ENCODE measurements at places on chromosomes 3 and 15. TPM values are rescaled to one million over a fixed set of nuclear protein-coding genes. Genes with fewer than 3 reads are reported as not detected.
A peak's percentile ranks its signal among the peaks of the same experiment; 100 is the strongest.

- no peak for DNase-seq
These were observed 14.4 kb downstream of the EFCC1 start for GRCh38 chr3:129015388-129016105.

DNA sequence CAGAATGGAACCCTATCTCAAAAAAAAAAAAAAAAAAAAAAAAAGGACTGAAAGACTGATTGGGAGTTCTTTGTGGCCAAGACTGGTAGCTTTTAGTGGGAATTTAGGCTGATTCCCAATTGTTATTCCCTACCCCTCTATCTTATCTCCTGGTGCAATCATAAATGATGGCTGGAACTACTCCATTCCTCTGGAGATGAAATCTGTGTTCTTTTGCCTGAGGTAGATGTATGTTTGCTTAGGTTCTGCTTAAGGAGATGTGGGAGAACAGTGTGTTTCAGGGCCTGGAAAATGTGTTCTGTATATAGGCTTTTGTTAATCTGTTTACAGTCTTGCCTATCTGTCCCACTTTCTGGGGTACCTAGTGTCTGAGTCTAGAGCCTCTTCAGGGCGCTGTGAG is 19.5 kb downstream of the UBE2Q2 start:
- no peak for DNase-seq

DNA sequence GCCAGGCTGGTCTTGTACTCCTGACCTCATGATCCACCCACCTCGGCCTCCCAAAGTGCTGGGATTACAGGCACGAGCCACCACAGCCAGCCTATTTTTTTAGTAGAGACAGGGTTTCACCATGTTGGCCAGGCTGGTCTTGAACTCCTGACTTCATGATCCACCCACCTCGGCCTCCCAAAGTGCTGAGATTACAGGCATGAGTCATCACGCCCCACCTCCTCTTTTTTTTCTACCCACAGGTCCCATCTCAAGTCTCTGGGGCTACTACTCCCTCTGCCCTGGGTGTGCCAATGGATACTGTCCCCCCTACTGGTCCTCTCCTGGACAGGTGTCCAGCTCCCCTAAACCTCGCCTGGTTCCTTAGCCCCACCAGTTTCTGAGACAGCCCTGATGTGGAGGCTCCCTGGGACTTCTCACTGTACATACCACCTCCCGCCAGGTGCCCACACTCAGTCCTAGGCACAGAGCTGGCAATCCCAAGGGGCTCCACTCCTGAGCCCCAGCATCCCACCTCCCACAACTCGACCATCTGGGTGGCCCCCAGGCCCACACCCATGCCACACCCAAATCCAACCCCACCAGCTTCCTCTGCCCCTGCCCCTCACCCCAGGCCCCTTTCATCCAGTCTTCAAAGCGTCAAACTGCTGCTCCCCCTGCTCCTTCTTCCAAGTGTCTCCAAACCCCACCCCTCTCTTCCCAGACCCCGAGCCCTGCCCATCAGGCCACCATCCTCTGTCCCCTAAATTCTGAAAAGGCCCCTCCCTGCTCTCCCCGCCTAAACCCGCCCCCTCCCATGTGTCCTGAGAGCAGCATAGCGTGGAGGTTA is 13.1 kb upstream of the CYP11A1 start:
- no peak for DNase-seq

DNA sequence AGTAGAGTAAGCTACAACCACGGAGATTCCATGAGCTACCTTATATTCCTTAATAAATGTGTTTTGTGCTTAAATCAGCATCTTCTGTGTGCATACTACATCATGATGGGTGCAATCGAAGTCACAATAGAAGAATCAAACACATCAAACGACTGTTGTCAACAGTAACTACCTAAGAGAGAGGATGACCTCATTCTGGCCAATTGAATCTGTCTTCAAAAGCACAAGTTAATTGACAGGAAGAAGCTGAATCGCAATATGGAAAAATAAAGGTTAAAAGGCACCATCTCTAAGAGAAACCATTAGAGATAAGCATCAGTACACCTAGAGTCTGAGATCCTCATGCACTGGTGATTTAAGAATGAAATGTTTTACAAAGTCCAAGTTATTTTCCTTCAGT is 39.0 kb downstream of the CD200R1L start:
- DNase-seq, result no peak

The CCR3 gene
- not detected for total RNA-seq

- DNase-seq, result no peak
These were observed 7.1 kb upstream of the RPL29 start for GRCh38 chr3:52002748-52003147.

- no peak for DNase-seq
These were observed 26.9 kb downstream of the MAP1A start for GRCh38 chr15:43544266-43544665.

DNA sequence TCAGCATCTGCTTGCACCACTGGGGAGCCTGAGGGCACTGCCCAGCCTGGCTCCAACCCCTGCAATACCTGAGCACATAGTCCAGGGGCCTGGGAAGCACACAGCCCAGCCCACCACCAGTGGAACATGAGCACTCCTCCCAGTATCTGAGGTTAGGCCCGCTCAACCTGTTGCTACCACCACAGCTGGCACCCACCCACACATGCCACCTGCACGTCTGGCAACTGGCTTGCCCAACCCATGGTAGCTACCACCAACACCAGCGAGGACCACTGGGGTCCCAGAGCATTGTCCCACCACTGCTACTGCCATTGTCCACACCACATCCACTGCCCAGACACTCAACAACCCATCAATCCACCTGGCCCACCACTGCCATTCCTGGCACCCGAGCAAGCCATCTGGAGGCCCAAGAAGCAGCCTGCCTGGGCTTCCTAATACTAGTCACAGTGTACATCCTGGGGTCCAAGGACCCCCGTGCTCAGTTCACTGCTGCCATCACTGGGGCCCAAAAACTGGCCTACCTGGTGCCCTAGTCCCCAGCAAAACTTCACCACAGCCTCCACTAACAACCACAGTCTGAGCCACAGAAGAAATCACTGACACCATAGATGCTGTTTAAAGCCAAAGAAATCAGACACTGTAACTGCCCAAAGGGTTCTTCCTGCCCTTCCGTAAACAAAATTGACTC is 62.1 kb upstream of the TBC1D23 start:
- DNase-seq, result no peak

The ASB14 gene
- not detected for total RNA-seq

DNA sequence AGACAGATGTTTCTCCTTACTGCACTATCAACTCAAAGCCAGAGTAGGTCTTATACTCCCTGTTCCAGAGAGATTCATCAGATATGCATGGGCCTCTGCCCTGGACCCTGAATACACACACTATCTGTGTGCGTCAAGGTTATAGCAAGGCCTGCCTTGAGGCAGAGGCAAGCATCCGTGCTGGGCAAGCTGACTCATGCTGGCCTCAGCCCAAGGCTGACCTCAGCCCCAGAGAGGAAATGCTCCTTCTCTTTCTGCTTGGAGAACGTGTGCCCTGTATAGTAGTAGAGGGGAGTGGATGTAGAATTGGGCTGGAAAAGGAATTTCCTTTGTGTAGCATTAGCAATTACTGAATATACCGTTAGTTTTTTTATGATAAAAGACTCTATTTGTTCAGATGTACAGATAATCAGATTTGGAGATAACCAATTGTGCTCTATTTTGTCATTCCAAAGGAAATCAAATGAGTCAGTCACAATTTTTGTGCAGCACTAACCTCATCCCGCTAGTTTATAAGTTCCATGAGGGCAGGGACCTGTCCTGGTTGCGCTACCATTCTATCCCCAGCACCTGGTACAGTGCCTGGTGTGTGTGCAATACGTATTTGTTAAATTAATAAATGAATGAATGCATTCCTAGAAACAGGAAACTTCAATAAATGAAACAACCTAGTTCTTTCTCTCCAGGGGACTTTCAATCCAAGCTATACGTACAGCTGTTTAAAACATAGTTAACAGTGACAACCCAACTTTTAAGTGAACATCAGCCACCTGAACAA is 13.3 kb upstream of the PAQR9 start:
- peak; percentile 29 for DNase-seq

The FANCD2 gene
- 2.0 TPM for total RNA-seq

GRCh38 chr3:193452338-193452737 is 73.8 kb upstream of the ATP13A5 start:
- DNase-seq, result no peak

The CYP19A1 gene
- total RNA-seq, result 6.3 TPM

GRCh38 chr15:82159922-82160321 is 102.6 kb downstream of the EFL1 start:
- no peak for DNase-seq

The IL17RC gene
- total RNA-seq, result 60.4 TPM

DNA sequence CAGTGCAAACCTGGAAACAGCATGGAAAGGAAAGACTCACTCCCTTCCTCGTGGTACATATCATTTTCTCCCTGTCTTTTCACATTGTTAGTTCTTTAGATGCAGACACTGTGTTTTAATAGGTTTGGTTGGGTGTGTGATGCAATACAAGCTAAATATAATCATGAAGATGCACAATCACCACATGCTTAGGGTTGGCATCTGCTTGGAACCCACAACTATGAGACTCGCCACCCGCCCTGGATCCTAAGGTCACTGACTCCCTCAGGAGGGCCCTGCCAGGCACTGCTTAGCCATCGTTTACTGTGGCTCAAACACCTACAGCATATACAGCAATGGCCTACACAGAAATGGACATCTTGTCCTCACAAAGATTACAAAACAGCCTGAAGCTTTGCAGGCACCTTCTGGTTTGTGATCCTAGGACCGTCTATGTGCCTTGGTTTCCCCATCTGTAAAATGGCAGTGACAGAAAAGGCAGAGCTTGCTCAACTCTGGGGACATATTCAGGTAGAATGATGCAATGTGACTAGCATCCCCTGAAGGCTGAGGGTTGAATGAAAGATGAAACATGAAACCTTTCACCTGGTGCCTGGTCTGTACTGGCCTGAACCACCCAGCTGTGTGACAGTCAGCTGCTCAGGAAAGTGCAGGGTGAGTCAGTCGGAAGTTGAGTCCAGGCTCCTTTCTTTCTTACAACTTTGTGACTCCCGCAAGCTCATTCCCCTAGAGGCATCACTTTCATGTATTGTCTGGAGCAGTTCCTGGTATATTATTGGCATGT is 123.6 kb upstream of the PFN2 start:
- DNase-seq, result no peak

DNA sequence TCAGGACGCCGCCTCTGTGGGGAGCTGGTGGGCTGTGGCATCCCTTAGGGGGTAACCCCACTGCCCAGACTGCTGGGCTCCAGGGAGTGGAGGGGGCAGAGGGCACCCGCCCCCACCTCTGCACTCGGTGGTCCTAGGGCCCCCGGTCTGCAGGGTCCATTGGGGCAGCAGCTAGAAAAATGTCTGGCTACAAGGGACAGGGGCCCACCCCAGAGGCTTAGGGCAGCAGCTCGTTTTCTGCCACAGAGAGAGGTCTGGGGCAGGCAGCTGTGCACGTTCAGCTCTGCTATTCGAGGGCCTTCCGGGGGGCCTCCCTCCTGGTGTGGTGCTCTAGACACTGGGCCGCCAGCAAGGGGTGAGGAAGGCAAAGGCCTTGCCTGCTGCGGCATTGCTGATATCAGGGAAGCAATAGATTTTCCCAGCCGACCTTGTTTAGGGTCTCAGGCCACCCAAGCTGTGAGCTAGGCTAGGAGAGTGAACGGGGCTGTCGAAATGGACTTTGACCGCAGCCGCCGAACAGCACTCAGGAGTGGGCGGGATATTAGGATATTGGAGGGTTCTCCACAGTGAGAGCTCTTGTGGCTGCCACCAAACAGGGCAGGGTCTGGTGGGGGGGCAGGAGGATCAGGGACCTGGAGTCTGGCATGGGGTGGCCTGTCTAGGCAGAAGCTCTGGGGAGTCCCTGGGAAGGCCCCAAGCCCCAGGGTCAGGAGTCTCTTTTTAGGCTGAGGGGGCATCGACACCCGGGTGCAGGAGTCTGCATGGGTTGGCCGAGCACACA is 61.4 kb upstream of the KLF13 start:
- DNase-seq, result no peak

DNA sequence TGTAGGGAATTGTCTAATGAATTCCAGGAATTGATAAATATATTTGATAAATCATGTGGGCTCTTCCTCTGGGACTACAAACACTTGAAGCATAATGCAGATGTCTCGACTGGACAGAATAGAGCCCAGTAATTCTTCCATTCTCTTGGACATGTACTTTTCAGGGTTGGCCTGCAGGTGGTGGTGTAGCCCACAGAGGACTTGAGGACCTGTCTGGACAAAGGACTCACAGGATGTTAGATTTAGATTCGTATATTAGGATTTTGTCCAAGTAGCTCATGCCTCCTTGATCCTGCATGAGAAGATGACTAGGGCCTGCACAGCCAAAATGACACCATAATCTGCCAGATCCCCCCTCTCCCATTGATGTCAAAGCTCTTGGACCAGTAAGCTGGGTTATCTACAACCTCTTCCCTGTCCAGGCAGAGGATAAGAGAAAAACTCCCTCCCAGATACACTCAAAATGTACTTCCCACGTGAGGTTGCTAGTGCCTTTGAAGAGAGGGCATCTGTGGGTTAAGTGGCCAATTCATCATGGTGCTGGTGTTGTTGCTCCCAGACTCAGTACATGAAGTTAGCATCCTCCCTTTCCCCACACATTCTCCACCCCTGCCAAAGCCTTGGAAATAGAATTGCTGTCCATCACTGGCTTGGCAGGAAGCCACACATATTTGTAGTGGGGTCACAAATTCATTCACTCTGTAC is 88.6 kb upstream of the ZNF280D start:
- DNase-seq, result no peak

DNA sequence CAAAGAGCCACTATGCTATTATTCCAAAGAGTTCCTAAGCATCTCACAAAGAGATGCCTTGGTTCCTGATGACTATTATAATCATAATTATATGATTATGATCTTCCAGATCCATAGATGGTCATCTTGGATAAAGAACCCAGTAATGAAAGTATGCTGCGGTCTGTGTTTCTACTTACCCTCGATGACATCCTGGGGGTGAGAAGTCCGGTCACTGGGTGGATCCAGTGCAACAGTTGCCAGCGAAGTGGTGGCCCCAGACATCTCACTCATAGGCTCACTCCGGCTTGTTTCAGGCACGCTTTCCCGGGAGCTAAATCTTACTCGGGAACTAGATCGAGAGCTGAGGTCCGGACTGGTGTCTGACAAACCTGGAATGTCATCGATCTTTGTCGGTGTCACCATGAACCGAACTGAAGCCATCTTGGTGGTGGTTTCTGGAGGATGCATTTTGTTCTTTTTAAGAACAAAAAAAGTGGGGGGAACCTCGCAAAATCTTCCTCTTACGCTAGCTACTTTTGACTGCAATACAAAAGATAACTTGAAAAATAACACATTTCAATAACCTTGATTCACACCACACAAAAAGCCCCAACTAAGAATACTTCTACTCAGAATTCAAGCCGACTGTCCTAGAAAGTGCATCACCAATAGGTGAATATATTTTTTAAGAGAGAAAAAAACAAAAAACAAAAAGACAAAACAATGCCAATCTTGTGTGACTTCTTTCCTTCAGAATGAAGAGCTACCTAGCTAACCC is 1.2 kb downstream of the SLC12A6 start:
- no peak for DNase-seq

The FOXB1 gene
- not detected for total RNA-seq

The REC114 gene
- total RNA-seq, result not detected

DNA sequence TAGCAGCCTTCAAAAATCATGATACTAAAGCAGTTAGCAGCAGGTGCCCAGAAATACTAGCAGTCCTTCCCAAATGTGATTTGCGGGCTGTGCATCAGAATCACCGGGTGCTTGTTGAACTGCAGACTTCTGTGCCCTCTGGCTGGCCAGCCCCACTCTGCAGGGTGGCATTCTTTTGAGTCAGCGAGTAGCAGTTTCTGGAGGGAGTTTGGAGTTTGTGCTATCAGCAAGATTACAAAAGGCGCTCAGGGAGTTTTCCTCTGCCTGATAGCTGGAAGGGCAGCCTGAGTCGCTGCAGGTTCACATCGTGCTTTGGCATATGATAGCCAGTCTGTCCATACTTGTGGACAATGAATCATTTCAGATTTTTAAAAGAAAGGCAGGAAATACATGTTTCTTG is 57.6 kb downstream of the CLDN11 start:
- no peak for DNase-seq

All from tibial nerve (tissue), 4 donors.